ENCODE measurements at places on chromosomes 3 and 15.

DNA sequence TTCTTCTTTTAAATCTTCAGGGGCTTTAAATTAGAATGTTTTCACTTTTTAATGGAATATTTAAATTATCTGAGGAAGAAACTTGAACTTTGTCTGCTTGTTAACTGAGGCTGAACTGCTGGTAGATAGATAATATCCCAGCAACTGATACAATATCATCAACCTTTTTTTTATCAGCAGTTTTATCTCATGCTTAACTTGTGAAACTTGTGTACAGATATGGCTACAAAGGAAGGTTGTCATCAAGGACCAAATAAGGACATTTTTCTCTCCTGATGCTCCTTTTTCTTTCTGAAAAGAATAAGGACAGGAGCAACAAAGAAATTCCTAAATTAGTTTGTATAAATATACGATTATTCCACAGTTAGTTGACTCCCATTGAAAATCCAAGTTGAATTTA is 66.4 kb upstream of the KBTBD8 start:
- DNase-seq, result no peak

GRCh38 chr15:79447060-79447459 is 14.9 kb downstream of the MINAR1 start:
- DNase-seq, result no peak

DNA sequence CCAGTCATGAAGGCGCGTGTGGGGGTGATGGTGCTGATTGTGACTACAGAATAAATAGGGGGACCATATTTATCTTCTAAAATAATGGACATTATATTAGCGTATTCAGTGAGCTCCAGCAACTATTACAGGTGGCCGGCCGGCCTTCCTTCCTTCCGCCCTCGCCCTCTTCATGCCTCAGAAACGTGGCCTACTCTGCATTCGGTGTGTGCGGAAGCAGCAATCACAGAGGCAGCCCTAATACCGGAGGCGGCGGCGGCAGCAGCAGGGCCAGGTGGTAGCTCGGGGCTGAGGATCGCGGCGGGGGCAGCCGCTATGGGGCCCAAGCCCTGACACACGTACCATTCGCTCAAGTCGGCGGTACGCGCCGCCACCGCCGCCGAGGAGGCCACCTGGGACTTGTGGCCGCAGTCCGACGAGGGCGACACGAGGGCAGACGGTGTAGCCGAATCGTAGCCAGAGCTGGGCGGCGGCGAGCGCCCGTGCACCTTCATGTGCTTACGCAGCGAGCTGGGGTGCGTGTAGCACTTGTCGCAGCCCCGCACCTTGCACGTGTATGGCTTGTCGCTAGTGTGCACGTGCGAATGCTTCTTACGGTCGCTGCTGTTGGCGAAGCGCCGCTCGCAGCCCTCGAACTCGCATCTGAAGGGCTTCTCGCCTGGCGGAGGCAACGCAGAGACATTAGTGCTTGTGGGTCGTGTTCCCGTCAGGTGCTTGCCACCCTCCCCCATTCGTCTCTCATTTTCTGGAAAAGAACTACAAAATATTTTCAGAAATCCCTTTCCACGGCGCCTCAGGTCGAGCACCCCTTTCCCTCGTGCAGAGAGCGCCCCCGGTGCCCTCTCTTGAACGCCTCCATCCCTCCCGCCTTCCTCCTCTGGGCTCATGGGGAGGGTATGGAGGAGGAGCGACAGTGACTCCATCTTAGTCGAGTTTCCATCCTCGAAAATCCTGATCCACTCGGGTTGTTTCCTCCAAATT is 15.5 kb downstream of the ZIC4 start:
- DNase-seq, result no peak

GRCh38 chr3:29065211-29065785 is 215.6 kb upstream of the RBMS3 start:
- no peak for DNase-seq

DNA sequence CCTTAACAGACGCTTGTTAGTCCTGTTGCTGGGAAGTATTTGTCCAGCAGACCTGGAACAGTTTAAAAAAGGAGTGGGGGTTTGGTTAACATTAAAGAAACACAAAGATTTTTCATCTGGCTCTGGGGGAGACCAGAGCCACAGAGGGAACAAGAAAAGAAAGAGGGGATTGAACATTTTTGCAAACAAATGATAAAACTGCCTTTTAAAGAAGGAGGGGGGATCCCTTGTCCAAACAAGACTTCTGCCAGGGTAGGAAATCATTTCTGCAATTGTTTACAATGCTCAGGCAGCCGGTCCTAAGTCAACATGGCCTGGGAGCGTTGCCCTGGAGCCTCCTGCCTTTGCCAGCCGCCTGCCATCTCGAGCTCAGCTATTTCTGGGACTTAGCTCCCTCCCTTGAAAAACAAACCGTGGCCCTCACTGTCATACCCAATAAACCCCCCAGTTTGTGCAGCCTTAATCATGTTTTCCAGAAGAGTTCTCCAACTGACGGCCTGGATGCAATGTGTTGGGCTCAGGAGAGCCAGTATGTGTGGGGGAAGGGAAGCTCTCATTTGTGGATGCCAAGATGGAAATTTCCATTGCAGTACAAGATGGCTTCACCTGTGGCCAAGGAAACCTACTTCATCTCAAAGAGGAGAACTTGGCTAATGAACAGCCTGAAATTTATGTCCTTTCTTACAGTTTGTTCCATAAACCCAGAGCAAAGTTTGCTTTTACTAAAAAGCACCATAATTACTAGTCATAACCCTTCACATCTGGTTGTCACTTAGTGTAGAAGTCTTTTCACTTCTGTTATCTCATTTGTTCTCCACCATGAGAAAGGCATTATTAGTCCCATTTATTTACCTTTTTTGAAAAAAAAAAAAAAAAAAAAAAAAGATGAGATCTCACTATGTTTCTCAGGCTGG is 75.9 kb upstream of the RNU6-1 start:
- no peak for DNase-seq

GRCh38 chr15:95141486-95141885 is 910.1 kb downstream of the MCTP2 start:
- DNase-seq, result no peak

DNA sequence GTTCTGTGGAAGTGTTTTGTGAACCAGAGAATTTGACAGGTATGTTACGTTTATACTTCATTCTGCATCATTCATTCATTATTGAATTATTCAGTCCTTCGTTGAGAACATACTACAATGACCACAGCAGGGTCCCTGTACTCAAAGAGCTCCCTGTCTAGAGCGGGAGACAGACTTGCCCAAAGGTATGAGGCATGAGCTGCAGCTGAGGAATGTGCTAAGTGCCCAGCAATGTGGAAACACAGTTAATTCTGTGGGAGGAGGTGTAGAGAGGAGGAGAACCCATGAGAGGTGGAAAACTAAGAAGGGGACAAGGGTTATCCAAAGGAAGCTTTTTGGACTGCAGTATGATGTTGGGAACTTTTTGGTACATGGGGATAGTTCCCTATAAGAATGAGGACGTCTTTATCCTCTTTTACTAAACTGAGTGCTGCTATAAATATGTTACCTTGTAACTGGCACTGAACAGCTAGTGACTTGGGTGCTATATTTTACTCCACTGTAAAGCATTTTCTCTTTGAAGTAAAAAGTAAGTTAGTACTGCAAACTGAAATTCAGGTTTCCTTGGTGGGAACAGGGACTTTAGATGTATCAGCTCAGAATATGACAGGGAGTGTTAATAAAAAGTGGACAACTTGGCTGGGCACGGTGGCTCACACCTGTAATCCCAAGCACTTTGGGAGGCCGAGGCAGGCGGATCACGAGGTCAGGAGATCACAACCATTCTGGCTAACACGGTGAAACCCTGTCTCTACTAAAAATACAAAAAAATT is 5.7 kb downstream of the SMAD3 start:
- DNase-seq, result no peak

GRCh38 chr3:17035033-17035432 is 150.3 kb downstream of the PLCL2 start:
- no peak for DNase-seq

DNA sequence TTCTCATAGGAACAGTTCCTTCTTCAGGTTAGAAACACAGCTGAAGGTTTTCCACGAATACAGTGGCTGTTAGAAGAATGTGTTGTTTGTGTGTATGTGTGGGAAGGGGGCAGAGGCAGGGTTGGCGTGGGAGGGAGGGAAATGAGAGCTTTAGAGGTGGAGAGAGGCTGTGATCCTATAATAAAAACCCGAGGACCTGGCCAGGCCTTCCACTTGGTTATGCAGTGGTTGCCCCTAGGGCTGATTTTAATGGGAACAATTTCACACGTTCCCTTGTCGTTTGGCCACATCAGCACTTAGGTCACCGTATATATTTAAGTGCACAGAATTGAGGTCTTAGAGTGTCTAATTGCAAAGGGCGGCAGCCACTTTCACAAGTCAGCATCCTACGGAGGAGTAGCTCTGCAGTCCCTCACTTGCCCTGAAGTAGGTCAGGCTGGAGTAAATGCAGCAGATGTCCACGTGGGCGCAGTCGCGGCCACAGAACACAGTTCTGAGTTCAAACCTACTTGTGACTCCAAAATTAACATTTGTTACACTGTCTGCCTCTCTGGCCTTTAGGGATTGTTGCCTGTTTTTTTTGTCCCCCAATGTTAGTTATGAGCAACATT is 85.6 kb downstream of the PDCD6IP start:
- DNase-seq, result no peak

GRCh38 chr3:151283907-151284461 is 5.6 kb upstream of the P2RY14 start:
- DNase-seq, result no peak

GRCh38 chr3:151316267-151316991 is at the start of gene GPR87:
Gene GPR87 (minus strand): TSS chr3:151316820. CDS start chr3:151300100, 16,720 bp downstream.
- DNase-seq, result no peak

DNA sequence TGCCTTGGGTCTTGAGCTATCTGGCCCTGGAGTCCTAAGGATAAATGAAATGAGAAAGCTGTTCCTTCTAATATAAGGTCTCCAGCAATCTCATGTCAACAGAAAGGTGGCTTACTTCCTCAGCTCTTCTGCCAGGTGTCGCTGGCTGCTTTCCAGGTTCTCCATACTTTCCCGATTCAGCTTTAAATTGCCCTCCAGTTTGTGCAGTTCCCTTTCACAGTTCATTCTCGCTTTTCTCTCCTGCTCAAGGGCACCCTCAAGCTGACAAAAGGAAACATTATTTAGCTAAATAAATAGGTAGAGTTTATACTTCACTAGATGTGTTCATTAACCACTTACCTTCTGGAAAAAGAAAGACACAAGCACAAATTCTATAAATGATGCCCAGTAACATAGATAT is 73.0 kb downstream of the MYH15 start:
- DNase-seq, result no peak

DNA sequence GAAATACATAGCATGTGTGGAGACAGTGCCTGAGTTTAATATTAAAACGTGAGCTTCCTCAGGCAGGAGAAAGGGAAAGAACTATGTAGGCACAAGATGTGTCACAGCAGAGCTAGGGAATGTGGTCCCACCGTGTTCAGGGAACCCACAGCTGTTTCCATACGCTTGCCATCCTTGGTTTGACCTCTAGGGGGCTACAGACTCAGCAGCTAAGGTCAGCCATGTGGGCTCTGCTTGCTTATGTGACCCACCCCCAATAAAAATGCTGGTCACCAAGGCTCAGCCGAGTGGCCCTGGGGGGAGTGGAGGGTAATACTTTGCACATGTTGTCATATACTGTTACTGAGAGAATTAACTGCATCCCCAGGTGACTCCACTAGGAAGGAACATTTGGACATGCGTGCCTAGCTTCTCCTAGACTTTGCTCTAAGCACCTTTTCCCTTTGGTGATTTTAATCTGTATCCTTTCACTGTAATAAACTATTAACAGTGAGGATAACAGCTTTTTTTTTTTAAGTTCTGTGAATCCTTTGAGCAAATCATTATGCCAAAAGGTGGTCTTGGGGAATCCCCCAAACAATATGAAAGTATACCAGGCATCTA is 3.3 kb downstream of the TUBGCP5 start:
- DNase-seq, result no peak

- DNase-seq, result no peak
Measured at GRCh38 chr3:119311081-119311925, 17.1 kb downstream of the ARHGAP31 start.

DNA sequence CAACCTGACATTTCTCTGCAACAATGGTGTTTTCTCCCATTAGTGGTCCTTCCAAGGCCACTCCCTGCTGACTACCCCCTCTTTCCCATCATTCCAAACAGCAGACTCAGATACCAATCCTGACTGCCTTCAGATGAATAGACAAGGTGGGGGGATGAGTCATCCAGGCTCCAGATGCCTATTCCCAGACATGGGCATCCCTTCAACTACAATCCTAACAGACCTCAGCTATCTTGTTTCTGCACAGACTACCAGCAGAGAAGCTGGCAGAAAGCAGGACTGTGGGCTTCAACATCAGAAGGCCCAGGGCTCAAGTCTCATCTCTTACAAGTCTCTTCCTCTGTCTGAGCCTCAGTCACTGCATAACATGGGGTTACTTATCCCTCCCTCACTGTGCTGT is 2.2 kb downstream of the RBP1 start:
- no peak for DNase-seq

DNA sequence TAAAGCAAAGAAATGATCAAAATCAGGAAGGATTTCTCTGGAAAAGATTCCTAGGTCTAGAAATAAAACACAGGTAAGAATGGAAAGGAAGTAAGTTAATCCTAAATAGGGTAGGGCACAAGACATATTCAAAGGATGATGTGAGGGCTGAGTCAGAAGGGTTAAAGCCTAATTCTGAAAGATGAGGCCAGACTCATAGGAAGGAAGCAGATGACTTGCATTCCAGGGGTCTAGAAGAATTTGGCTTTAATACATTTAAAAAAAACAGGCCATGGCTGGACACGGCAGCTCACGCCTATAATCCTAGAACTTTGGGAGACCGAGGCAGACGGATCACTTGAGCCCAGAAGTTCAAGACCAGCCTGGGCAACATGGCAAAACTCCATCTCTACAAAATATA is 3.2 kb downstream of the SSR3 start:
- DNase-seq, result no peak

DNA sequence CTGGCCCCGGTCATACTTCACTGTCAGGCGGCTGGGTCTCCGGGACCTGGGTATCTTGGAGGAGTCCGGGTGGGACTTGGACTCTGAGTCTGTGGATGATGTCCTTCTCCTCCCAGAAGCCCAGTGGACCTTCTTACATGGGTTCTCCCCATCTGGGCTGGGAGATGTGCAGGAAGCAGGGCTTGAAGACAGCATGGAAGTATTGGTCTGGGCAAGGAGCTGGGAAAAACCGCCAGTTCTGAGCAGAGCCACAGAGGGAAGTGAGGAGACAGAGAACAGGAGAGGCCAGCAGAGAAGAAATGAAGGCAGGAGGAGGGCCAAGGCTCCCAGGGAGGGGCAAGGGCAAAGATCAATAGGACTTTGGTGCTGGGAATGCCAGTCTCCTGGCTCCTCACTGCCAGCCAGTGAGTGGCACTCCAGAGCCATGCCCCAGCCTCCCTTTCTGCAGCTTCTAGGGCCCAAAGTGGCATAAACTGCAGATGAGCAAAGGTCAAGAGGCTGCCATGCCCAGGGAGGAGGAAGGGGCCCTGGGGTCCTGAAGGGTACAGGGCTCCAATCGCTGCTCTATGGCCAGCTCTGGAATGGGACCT is at the start of gene PPP1R14D:
Gene PPP1R14D, minus strand, starts transcription at position 262 of the 590 bp plus-strand sequence. Its CDS starts 67 bp downstream, at position 195.
- no peak for DNase-seq

DNA sequence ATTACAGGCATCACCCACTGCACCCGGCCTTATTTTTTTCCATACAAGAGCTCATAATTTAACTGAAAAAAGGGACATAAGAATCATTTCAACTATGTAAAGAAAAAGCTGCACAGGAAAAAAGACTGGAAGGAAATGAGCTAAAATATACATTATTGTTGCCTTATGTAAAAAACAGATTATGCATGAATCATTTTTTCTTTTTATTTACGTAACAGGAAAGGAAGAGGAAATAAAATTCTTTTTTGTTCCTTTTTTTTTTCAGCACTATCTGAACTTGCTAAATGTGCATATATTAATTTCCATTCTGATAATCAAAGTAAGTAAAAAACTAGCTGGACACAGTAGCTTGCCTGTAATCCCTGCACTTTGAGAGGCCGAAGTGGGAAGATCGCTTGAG is 12.1 kb downstream of the KIF9 start:
- DNase-seq, result no peak

All from stimulated activated CD8-positive, alpha-beta memory T cell treated with anti-CD3 and anti-CD28 coated beads, Interleukin-2, amount 100 ng/mL, for 1 hour (primary cell).